ENCODE measurements at places on chromosomes 3 and 15.
A peak's percentile ranks its signal among the peaks of the same experiment; 100 is the strongest.

GRCh38 chr15:82177291-82178010 lies 85.1 kb downstream of the EFL1 start:
- no peak for DNase-seq

DNA sequence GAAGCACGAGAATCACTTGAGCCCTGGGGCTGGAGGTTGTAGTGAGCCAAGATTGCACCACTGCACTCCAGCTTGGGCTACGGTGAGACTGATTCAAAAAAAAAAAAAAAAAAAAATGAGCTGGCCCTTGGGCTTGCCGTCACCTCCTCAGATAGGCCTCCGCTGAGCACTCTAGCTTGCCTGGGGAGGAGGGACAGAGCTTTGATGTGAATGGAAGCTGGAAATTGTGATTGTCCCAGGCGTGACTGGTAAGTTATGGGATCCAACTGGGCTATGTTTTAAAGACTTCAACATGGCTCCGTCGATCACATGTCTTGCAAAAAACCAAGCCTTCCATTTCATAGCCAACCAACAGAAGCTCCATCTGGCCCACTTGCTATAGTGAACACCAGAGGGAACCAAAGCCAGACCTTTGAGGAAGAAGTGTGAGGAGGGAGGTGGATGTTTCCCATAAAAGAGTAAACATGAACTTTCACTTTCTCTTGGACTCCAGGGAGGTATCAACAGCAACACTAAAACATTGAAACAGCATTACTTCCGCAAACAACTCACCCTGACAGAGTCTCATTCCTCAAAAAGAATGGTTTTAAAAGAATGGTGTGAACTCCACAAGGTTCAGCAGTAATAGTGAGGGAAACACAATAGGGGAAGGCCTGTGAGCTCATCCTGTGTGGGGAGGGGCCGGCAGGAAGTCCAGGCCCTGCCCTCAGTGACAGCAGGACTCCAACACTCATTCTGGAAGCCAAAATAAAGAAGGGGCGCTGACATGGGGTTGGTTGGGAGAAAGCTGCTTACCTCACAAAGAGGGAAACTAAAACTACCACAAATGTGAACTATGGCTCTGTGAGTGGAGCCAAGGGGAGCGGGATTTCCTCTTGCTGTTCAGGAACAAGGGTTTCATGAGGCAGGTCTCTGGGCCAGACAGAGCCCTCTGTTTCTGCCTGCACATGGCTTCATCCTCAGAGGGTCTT lies 59.2 kb upstream of the IL12A start:
- DNase-seq: no peak

DNA sequence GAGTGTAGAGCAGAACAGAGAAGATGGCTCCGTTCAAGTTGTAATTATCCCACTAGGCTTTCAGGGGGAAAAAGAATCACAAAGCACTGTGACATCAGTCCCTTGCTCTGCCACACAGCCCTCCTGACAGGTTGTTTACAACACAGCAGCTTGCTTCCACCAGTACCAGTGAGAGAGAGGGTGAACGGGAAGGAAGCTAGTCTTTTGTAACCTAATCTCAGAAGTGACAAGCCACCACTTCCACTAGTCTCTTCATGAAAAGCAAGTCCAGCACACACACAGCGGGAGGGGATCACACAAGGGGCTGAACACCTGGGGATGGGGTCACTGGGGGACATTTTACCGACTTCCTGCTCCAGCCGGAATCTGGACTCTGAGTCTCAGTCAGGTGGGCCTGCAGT lies 86.3 kb downstream of the FAM81A start:
- no peak for DNase-seq

DNA sequence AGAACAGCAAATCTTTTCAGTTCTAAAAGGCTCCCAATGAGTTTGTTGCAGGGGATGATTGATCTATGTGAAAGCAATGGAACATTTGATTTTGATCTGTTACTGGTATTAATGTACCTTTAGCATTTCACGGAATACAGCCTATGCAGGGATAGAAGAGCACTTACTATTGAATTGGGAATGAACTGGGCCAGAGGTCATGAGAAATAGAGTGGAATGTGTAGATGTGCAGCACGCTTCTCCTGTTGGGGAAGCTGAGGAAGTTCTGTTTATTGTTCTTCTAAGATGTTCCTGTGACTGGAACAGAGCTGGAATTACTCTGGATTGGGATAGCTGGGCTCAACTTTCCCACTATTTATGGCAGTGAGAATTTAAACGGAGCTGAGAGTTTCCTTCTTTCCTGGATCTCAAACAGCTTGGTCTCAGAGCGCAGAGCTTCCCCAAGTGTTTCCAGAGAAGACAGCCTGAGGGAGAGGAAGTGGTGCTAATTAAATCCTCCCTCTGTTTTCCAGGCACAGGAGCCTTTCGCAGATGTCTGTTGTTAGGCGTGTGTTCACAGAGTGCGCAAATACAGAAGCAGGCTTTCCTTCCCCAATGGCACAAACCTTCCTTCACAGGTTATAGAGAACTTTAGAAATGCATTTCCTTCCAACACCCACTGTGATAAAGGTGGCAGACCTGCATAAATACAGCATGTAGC lies 32.5 kb downstream of the TPRG1 start:
- no peak for DNase-seq

GRCh38 chr3:47865192-47865591 lies 62.3 kb downstream of the DHX30 start:
- no peak for DNase-seq

DNA sequence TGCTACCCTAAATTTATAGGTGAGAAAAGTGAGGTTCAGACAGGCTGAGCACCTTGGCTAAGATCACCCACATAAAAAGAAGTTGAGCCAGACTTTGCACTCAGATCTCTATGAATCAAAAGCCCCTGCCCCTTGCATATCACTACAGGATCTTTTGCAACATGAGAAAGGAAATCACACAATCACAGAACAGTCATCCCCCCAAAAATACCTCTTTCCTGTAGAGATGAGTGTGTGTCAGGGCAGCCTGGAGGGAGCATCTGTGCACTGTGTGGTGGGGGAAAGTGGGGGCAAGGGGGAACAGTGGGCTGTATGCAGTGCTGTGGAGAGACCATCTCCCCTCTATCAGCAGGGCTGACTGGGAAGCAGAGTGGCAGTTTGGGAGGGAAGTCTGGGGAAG lies 46.6 kb downstream of the EPHB3 start:
- no peak for DNase-seq

DNA sequence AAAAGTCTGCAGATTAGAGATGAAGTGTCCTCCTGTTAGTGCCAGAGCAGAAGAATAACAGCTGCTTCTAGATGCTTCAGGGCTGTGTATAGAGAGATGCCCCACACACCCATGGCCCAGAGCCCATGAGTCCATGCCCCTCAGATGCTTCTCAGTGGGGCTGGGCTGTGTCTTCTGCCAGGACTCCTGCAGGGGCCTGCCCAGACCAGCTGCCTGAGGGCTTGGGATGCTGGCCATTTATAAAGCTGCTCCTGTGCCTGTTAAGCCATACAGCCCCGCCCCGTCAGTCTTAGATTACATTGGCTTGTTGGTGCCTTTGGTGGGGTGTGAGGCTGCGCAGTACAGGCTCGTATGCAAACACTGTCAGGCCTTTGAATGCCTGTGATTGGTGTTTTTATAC lies 318.0 kb upstream of the CTDSPL start:
- DNase-seq: no peak

DNA sequence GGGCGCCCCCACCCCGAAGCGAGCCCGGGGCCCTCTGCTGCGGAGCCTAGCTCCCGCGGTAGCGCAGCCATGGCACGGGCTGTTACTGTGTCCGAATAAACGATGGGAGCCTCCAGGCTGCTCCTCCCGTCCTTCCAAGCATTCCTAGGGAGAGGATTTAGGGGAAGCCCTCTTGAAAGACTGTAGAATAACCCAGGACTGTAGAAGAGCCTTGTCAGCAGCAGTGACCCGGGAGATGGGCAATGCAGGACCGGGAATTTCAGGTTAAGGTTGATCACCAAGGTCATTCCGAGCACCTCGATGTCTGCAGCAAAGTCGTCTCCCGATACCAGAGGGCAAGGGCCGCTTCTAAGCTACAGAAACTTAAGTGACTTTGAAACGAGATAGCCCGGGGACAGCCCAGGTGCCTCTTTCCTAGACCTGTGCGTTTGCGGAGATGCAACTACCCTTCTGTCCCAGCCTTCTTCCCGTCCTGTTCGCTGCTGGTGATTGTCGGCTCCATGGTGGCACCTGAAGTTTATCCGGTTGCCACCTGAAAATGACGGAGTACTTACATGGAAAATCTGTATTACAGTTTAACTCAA lies 753 bp upstream of the MYO5A start:
- DNase-seq: peak; percentile 12

- DNase-seq: no peak
These were observed 13.6 kb downstream of the ARF4 start for GRCh38 chr3:57583544-57583943.

DNA sequence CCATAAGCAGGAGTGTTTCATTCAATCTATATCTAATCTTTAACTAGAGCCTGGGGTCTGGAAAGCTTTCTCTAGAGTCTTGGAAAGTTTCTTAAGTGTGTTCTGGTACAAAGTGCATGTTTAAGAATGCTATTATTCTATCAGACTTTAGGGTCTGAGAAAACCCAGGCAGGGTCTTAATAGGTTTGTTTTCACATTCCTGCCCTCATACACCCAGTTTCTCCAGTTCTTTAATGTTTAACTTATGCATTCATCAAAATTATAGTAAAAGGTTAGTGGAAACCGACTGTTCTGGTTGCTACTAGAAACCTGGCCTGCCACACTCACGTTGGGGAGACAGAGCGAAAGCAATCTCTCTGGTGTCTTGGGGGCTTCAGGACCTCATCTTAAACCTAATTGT lies 102.9 kb upstream of the WDR72 start:
- no peak for DNase-seq

All from activated CD4-positive, alpha-beta T cell treated with anti-CD3 and anti-CD28 coated beads, Interleukin-2, amount 50 U/mL, for 1 hour (primary cell).